Mesothelial cell of epicardium (in vitro differentiated cells): ENCODE measurements at places on chromosomes 2 and 18. TPM values are rescaled to one million over a fixed set of nuclear protein-coding genes. Genes with fewer than 3 reads are reported as not detected.

The FARSB gene
- total RNA-seq: 17.7 to 19.1 TPM (median 18.5 TPM) in 3 replicates

The HDHD2 gene
- 40.1 to 44.0 TPM (median 41.0 TPM) in 3 replicates for total RNA-seq

The PARD6G gene
- total RNA-seq: 25.5 to 30.8 TPM (median 30.7 TPM) in 3 replicates

The IER3IP1 gene
- 11.0 to 12.0 TPM (median 11.7 TPM) in 3 replicates for total RNA-seq

- no peak for DNase-seq
- no peak overlapping the region for H3K27ac ChIP-seq
- H3K4me3 ChIP-seq: no peak overlapping the region
- H3K4me1 ChIP-seq: peaks cover 4% of the 10 kb centered on the region
Observed at GRCh38 chr2:75545922-75546321, 14.8 kb downstream of the EVA1A start.

DNA sequence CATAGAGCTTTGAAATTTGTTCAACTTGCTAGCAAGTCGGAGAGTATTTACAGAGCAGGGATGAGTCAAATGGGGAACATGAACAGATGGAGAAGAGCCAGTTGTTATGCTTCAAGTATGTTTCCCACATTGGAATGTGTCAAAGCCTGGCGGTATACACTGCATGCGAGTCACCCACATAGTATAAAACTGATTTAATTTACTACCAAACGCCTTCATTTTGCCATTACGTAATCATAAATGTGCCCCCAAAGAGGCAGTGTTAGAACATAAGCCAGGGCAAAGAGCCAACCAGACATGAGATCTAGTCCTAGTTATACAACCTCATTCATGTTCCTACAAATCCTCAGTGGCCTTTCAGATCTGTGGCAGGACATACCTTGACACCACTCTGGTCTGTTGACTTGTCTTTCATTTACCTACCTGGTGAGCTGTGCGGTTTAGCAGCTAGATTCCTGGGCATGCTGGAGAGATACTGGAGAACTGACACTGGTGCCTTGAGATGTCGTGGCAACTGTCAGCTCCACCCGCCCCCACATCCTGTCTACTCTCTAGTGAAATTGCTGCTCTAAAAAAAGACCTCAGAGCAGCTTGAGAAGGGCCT is 21.7 kb upstream of the NRP2 start:
- no peaks in the 10 kb centered on the region for H3K27me3 ChIP-seq
- peaks cover 7% of the 10 kb centered on the region for H3K4me1 ChIP-seq
- H3K4me3 ChIP-seq: no peak overlapping the region
- H3K27ac ChIP-seq: no peak overlapping the region

DNA sequence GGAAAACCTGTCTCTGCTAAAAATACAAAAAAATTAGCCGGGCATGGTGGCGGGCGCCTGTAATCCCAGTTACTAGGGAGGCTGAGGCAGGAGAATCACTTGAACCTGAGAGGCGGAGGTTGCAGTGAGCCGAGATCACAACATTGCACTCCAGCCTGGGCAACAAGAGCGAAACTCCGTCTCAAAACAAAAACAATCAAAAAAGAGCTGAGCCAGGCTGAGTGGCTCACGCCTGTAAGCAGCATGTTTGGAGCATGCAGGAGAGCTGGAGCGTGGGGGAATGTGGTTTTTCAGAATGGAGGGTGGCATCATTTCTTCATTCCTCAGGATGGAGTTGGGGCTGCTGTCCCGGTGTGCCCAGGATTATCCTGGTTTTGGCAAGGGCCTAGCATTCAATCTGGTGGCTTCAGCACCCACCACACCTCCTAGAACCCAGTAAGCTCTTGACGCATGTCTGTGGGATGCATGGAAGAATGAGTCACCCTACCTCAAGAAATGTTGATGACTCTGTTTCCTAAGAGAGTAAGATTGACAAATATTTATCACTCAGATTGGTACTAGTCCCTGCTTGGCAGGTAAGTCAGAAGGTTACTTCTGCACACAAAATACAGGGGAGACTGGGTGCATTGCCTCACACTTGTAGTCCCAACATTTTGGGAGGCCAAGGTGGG is 90.2 kb upstream of the ODC1 start:
- H3K27ac ChIP-seq: no peak overlapping the region
- H3K4me1 ChIP-seq: no peaks in the 10 kb centered on the region
- no peak for DNase-seq
- no peak overlapping the region for H3K4me3 ChIP-seq
